NCI-H1930 (cell line): ENCODE measurements at places on chromosomes 7 and 10.

- DNase-seq = no peak
These were observed 276.3 kb downstream of the ZMYND11 start for GRCh38 chr10:411603-412002.

DNA sequence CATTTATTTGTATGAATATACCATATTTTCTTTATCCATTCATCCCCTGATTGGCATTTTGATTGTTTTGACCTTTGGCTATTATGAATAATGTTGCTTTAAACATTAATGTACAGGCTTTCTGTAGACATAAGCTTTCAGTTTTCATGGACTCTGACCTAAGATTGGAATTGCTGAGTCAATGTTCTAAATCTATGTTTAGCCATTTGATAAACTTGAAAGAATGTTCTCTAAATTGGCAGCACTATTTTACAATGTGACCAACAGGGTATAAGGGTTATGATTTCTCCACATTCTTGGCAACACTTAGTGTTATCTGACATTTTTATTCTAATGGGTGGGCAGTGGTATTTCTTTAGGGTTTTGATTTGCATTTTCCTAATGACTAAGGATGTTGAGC, 229.7 kb upstream of the ETV1 start:
- DNase-seq = no peak

- DNase-seq = no peak
These were observed 384.8 kb upstream of the FOXK1 start for GRCh38 chr7:4297165-4297917.

- no peak for DNase-seq
These were observed 6.5 kb upstream of the PPIF start for GRCh38 chr10:79340646-79341244.

DNA sequence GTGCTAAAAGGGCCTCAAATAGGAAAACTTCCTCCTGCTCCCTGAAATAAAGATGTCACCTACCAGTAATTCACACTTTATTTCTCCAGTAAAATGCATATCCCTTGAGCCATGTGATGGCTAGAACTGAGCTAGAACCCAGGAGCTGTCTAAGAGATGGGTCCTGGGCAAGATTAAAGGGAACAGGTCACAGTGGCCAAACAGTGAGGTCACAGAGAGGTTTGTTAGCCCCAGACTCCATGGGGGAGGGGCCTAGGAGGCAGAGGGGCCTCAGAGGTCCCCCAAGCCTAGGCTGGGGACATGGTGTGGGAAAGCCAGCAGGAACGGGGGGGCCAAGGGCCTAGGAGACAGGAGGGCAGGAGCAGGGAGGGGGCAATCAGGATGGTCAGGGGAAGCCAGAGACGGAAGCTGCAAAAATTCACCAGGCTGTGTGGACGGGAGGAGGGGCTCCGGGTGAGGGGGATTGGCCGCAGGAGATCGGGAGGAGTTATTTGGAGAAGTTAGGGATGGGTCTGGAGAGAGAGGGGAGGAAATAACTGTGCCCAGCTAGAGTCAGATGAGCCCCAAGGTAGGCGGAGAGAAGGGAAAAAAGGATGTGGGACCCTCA, 3.3 kb downstream of the FBXO24 start:
- no peak for DNase-seq

GRCh38 chr7:43113622-43114457, 1.4 kb downstream of the HECW1 start:
- no peak for DNase-seq

DNA sequence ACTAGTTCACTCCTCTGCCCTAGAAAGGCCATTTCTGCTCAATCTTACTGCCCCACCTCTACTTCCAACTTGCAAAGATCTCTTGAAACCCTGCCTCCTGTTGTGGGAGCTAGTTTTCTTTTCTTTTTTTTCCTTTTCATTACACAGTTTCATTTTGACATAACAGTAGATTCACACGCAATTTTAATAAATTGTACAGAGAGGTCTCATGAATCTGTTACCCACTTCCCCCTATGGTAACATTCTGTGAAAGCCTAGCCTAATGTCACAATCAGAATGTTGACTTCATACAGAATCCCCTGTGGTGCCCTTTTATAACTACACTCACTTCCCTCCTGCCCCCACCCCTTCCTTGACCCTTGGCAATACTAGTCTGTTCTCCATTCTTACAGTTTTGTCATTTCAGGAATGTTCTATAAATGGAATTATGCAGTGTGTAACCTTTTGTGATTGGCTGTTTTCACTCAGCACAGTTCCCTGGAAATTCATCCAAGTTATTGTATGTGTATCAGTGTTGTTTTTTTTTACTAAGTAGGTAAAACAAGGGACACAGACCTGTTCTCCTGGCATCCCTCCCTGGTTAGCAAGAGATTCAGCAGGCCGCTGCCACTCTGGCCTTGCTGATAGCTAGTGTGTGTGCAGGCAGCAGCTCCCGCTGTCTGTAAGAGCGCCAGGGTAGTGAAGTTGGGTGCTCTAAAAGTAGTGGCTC, 21.5 kb downstream of the CHST3 start:
- no peak for DNase-seq

DNA sequence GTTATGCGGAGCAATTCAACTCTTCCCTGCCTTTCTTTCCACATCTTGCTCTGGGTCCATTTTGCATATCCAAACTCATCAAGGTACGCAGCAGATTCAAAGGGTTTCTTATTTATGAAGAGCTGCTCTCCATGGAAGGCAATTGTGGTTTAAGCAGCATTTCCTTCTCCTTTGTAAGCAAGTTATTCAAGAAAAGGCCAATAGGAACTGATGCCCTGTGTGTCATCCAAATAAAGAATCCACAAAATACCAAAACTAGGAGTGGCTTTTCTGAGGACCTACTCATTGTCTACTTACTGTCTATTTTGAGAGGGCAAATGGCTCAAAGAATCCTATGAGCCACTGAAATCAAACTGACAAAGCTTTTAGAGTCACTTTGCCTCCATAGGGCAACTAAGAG, 253.1 kb downstream of the PTEN start:
- DNase-seq = no peak

DNA sequence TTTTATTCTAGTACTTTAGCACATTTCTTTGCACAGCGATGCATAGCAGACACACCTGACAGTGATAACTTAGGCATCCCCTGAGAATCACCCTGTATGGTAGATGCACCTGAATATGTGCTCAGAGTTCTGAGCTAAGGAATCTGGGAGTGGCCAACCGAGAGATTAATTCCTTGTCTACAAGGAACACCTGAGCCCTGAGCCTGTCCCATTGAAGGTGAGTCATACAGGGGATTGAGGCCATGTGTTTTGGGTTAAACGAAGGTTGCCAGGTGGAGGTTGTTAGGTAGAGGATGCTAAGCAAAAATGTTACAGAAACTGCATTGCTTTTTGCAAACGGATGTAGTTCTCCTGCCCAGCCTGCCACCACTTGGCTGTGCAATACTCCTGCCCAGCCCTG, 128.9 kb downstream of the AMPH start:
- DNase-seq = no peak

DNA sequence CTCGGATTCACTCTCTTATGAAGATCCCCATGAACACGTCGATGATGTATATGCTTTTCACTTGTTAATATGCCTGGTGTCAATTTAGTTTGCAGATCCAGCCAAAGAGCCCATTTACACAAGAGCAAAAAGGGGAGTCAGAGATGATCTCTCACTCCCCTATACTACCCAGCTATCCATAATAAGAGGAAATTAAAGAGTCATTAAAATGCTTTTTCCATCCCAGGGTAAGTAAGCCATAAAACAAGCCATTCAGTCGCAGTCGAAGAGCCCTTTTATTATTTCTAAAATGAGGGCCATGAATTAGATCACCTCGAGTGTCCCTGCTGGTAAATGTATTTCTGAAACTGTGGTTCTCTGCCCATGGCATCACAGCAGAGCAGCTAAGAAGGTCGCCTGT, 41.2 kb downstream of the CHCHD3 start:
- no peak for DNase-seq

- no peak for DNase-seq
These were observed 8.1 kb upstream of the LBX1 start for GRCh38 chr10:101237081-101237981.

GRCh38 chr10:106919871-106920282, 244.6 kb downstream of the SORCS1 start:
- DNase-seq = no peak

GRCh38 chr7:6436385-6436685, 11.4 kb downstream of the DAGLB start:
- DNase-seq = no peak

DNA sequence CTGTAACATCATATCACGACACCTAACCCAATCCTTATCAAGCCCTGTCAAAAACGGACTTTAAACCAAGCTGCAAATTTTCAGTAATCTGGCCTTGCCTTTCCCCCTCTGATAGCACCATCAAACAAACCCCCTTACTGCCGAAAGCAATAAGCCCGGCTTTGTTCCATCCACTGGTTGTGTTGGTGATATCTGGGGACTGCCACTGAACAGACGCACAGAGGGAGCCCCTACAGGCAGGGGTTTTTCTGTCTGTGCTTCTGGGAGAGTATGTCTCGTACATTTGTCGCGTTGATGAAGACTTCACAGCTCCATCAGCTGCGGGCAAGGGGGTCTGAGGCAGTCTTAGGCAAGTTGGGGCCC, 550 bp upstream of the PLAU start:
- DNase-seq = no peak

- DNase-seq = no peak
These were observed 44.6 kb upstream of the DLG5 start for GRCh38 chr10:77970869-77971803.

- no peak for DNase-seq
These were observed 795.9 kb upstream of the IGFBP3 start for GRCh38 chr7:46716926-46717325.

GRCh38 chr10:122075171-122075570, 86.2 kb downstream of the TACC2 start:
- DNase-seq = no peak

DNA sequence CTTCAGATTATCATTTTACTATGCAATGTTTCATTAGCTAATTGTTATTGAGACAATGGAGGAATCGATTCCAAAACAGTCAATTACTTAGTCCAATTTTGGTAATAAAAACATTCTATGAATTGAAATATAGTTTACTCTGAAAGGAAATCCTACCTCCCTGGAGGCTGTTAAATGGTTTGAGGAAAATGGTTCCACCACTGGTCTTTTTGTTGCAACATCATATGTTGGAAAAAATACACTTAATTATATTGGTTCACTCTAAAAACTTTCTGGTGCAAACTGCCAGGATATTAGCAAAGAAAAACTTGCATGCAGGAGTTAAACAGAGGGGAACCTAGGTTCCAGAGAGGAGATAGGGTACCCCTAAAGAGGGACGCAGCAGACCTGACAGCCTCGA, 267.3 kb upstream of the LYZL1 start:
- no peak for DNase-seq

DNA sequence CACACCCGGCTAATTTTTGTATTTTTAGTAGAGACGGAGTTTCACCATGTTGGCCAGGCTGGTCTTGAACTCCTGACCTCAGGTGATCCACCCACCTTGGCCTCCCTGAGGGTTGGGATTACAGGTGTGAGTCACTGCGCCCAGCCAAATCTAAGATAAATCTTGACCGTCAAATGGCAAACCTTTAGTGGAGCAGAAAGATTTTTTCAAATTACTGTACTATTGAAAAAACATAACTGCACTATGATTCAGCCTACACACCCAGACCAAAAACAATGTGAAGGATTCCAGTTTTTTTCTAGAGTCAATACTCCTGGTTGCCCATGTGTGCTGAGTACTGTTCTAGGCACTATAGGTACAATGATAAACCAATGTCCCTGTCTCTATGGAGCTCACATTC, 33.9 kb upstream of the SVIL start:
- no peak for DNase-seq

DNA sequence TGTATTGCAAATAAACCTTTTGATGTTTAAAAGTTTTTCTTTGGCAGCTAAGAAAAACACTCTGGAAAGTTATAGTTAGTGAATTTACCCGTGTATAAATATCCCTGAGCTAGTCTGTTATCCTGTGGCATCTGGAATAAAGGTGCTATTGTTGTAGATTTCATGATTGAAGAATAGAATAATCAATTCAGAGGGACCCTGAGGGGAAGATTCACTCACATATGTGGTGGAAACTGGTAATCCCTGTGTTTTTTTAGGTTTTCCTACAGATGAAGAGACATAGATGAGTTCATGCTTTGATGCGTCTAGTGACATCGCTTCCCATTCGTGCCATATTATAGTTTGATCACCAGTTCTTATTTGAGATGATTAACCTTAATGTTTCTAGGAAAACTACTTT, 164.6 kb downstream of the TWIST1 start:
- no peak for DNase-seq

DNA sequence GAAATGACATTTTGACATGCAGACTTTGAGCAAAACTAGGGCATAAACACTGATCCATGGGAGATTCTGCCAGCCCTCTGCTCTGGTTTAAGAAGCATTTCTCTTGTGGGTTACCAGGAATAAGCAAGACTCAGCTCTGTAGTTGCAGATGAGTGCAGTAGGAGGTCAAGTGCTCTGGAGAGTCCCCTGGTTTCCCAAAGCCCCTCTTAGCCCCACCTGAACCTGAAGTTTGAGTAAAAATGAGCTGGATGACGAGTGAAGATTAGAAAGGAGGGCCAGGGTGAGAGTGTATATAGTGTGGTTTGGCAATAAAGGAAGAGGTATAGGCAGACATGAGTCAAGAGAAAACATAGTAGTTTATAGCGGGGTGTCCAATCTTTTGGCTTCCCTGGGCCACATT, 220.3 kb downstream of the ARL4A start:
- DNase-seq = no peak

- no peak for DNase-seq
These were observed 7.9 kb upstream of the RASSF4 start for GRCh38 chr10:44951576-44952226.

DNA sequence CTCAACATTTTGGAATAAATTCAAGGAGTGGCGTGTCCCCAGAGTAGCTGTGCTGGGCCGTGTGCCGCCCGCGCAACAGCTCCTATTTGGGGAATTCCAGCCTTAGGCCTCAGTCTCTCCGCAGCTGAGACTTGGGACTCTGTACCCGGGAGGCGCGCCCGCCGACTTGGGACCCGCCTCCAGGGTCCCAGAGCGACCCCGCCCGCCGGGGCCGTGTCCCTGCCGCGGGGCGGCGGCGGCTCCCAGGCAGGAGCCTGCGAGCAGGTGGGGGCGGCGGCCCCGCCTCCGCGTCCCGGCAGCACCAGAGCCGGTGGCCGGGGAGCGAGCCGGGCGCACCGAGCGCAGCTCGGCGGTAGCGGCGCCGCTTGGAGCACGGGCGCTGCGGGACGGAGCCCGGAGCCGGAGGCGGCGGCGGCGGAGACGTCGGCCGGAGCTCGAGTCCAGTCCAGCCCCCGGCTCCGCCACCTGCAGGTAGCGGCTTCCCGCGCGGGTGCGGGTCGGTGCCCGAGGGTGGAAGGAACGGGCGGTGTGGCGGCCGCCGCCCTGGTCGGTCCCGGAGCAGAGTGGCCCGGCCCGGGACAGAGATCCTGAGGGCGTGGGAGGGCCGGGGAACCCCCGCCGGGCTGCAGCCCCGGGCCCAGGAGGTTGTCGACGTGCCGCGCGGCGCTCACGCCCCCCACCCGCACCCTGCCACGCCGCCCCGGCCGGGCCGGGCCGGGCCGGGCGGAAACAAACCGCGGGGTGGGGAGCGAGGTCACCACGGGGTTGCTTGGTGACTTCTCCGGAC, at the start of gene WIPF3:
WIPF3 (plus strand) TSS at position 301 of the 787 bp plus-strand sequence. CDS start 28,217 bp downstream, outside the sequence.
- peak; percentile 47 for DNase-seq

- DNase-seq = no peak
These were observed 115.1 kb downstream of the TPK1 start for GRCh38 chr7:144720710-144721109.
